ENCODE measurements at places on chromosomes 6 and 20. TPM values are rescaled to one million over a fixed set of nuclear protein-coding genes. Genes with fewer than 3 reads are reported as not detected.

CCN5 gene
- 41.2 TPM for total RNA-seq

NKAPL gene
- 0.47 TPM for total RNA-seq

GRCh38 chr6:40912158-40912946, 126.7 kb downstream of the UNC5CL start:
- H3K4me3 ChIP-seq = no peak overlapping the region
- H3K4me1 ChIP-seq = peaks cover 6% of the 10 kb centered on the region
- no peaks in the 10 kb centered on the region for H3K27me3 ChIP-seq
- H3K36me3 ChIP-seq = no peaks in the 10 kb centered on the region
- no peak for DNase-seq
- no peak overlapping the region for H3K27ac ChIP-seq

TMC2 gene
- total RNA-seq = not detected

DNA sequence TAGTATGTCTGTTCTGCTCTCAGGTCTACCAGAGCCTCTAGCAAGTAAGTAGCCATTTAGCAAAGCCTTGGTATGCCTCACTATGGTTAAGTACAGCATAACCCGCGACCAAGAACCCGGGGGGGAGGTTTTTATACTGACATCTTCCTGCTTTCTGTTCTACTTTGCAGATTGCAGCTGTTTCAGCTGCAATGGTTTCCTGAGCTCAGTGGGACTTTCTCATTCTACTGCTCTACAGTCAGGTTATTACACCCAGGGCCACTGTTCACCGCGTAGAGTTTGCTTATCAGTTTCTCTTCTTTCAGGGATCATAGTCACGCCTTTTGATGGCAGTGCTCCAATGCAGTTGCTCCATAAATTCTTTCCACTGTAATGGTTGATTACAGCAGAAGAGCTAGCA, 631.3 kb downstream of the TFAP2A start:
- H3K27ac ChIP-seq = no peak overlapping the region
- no peaks in the 10 kb centered on the region for H3K4me1 ChIP-seq
- DNase-seq = no peak
- H3K36me3 ChIP-seq = no peaks in the 10 kb centered on the region

DNA sequence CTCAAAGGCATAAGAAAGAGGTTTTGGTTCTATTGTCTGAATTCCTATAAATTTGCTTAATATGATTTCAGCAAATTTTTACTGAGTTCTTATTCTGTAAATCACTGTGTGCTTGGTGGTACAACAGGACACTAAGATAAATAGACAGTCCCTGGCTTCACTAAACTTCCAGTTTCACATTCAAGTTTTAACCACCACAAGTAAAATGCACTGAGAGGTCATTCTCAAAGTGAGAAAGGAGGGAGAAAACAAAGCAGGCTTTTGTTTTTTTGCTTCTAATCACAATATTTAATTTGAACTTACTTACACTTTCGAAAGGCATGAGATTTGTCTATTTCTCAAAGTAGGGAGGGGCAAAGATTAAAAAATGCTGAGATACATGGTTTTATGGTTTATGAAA, 445.7 kb downstream of the CDC5L start:
- peaks cover 4% of the 10 kb centered on the region for H3K4me1 ChIP-seq
- H3K4me3 ChIP-seq = no peak overlapping the region
- H3K36me3 ChIP-seq = no peaks in the 10 kb centered on the region
- DNase-seq = no peak
- H3K27me3 ChIP-seq = no peaks in the 10 kb centered on the region

GRCh38 chr6:7546020-7546369, 4.5 kb downstream of the DSP start:
- peaks cover 39% of the 10 kb centered on the region for H3K4me1 ChIP-seq
- peak overlapping the region; percentile 70 for H3K4me3 ChIP-seq
- peaks cover 25% of the 10 kb centered on the region for H3K27me3 ChIP-seq

Measured in suprapubic skin (tissue), 4 donors.